Activated T-helper 17 cell treated with anti-CD3 and anti-CD28 coated beads, Interleukin-2, amount 50 U/mL, for 72 hours (primary cell): ENCODE measurements at places on chromosomes 6 and 20. TPM values are rescaled to one million over a fixed set of nuclear protein-coding genes. Genes with fewer than 3 reads are reported as not detected.

CNBD2 gene
- total RNA-seq, result 5.1 TPM

GRCh38 chr20:56693217-56693616, 64.1 kb downstream of the TFAP2C start:
- no peaks in the 10 kb centered on the region for H3K36me3 ChIP-seq
- peaks cover 3% of the 10 kb centered on the region for H3K27me3 ChIP-seq
- ATAC-seq, result no peak
- no peak overlapping the region for H3K4me3 ChIP-seq
- no peaks in the 10 kb centered on the region for H3K4me1 ChIP-seq

- no peak overlapping the region for H3K27ac ChIP-seq
- H3K36me3 ChIP-seq, result no peaks in the 10 kb centered on the region
- H3K4me1 ChIP-seq, result peaks cover 5% of the 10 kb centered on the region
- H3K27me3 ChIP-seq, result no peaks in the 10 kb centered on the region
- no peak for ATAC-seq
- no peak overlapping the region for H3K4me3 ChIP-seq
These were observed 54.5 kb downstream of the PLCG1 start for GRCh38 chr20:41191562-41192500.

SPTLC3 gene
- total RNA-seq, result not detected

ULBP1 gene
- 0.35 TPM for total RNA-seq

GRCh38 chr20:6169251-6169650, 46.4 kb upstream of the FERMT1 start:
- no peak overlapping the region for H3K4me3 ChIP-seq
- no peak for ATAC-seq
- no peaks in the 10 kb centered on the region for H3K4me1 ChIP-seq
- H3K27me3 ChIP-seq, result peaks cover 12% of the 10 kb centered on the region

RNF5 gene
- 46.0 TPM for total RNA-seq

DNA sequence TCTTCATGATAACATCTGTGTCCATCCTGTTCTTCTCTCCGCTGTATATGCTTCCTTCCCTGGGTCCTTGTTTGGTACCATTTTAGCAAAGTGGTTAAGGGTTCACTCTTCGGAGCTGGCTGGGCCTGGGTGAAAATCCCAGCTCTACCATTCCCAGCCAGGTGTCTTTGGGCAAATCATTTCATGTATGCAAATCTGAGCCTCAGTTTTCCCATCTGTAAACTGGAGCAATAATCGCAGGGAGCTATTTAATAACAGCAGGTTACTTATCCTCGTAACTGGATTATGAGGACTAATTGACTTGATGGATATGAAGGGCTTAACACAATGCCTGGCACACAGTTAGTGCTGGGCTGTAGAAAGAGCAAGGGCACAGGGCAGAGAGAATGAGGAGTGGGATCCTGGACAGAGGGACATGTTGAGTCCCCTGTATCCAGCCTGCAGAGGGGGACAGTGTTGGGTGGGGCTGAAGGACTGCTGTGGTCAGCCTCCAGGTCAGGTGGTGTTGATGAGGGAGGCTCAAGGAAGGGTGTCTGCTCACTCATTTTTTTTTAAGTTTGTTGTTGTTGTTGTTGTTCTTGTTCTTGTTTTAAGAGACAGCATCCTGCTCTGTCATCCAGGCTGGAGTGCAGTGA, 44.3 kb upstream of the FAM83D start:
- peak overlapping the region; percentile 49 for H3K4me3 ChIP-seq
- peaks cover 56% of the 10 kb centered on the region for H3K36me3 ChIP-seq
- H3K27me3 ChIP-seq, result no peaks in the 10 kb centered on the region
- peaks cover 46% of the 10 kb centered on the region for H3K4me1 ChIP-seq
- no peak for ATAC-seq
